ENCODE measurements at places on chromosomes 2 and 18.

DNA sequence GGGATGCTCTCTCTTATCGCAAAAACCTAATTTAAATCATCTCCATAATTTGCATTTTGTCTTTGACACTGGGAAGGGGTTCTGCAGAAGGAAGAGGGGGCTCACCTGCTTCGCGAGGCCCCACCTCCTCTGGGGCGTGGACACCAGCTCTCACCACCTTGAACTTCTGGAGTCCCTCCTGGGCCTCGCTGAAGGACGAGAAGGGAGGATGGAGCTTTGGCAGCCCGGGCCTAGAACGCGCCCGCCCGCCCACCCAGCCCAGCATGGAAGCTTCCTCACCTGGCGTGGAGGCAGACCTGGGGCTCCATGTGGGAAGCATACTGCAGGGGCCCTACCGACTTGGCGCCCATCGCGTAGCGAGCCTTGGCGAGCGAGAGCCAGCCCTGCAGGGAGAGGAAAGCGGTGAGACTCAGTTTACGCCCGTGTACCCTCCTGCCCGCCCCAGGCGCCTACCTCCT is 1.1 kb upstream of the IMP4 start:
- DNase-seq: no peak

GRCh38 chr2:207787017-207787416 is 17.3 kb upstream of the FZD5 start:
- DNase-seq: no peak

GRCh38 chr2:207236156-207236935 is 70.6 kb upstream of the KLF7 start:
- DNase-seq: no peak

DNA sequence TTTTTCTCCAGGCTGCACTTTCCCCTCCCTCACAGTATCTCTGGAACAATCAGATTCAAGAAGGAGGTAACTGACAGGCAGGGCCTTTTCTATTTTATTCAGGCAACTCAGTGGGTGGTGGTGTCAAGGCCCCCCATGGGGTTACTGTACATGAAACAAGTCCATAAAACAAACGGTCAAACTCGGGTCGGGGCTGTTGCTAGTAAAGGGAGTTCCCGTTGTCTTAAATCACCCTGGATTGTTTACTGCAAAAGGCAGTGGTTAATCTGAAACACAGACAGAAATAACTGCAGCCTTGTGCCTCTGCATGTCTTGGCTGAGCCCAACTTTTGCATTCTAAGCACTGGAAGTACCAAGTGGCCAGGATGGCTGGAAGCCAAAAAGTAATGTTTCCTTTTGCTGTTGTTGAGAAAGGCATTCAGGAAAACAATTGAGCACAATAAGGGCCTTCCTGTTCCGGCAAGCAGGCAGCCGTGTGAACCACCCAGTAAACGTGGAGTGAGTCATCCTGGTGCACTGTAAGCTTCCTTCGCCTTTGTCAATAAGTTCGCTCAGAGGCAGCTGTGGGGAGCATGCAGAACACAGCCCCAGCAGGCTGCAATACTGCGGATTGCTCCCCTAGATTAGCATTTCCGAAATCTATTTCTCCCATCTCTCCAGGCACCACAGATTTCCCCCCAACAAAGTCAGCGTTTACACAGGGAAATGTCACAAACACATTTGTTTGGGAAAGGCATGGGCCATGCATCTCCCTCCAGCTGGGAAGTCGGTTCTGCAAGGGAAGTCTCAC is 149.6 kb downstream of the IRS1 start:
- peak; percentile 24 for DNase-seq

GRCh38 chr2:19738707-19739106 is 163.1 kb downstream of the TTC32 start:
- DNase-seq: no peak

GRCh38 chr2:222609381-222609780 is 46.5 kb downstream of the FARSB start:
- no peak for DNase-seq

DNA sequence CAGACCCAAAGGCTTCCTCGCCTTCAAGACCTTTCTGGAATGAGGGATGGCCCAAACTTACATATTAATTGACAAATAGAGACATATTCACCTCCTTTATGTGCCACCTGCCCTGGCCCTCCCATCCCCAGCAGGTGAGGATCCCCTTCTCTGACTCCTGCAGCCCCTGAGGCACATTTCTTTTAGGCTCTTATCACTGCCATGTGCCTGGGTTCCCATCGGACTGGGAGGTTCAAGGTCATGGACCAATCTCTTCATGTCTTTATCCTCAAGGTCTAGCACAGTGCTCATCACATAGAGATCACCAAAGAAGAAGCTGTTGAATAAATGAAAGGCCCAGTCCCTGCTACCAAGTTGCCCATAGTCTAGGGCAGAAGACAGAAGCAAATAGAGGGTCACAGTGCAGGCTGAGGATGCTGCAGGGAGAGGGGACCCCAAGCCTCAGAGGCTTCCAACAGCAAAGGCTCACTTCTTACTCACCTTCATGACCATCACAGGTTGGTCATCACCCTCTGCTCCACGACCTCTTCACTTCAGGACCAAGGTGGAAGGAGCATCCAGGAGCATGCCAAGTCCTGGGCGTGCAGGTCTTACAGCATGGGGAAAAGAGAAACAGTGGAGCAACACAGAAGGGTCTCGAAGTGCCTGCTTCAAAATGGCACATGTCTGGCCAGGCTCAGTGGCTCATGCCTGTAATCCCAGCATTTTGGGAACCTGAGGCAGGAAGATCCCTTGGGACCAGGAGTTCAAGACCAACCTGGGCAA is 193.9 kb downstream of the SMAD2 start:
- no peak for DNase-seq
